ENCODE measurements at places on chromosomes 11 and 22.

GRCh38 chr11:68990995-68991780, 10.4 kb upstream of the MRGPRD start:
- no peak for DNase-seq

DNA sequence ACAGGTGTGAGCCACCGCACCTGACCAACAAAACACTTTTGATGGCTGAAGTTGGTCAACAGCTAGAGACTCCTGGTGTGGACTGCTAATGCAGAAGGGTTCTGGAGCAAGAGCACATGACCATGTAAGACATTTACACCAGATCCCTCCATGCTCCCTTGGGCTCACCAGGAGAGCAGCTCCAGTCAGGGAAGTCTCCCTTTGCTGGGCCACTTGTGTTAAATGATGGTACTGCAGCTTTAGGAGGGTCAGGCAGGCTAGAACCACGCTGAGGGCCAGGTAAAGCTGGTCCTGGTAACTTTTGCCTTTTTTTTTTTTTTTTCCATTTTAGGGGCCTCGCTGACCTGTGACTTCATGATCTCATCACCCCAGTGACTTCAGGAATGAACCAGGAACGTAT, 146.4 kb downstream of the FBXO7 start:
- no peak for DNase-seq

- no peak for DNase-seq
These were observed 120.3 kb upstream of the ZC3H12C start for GRCh38 chr11:109972939-109973338.

- DNase-seq, result no peak
These were observed 1.2 kb downstream of the DDX6 start for GRCh38 chr11:118789501-118790356.

DNA sequence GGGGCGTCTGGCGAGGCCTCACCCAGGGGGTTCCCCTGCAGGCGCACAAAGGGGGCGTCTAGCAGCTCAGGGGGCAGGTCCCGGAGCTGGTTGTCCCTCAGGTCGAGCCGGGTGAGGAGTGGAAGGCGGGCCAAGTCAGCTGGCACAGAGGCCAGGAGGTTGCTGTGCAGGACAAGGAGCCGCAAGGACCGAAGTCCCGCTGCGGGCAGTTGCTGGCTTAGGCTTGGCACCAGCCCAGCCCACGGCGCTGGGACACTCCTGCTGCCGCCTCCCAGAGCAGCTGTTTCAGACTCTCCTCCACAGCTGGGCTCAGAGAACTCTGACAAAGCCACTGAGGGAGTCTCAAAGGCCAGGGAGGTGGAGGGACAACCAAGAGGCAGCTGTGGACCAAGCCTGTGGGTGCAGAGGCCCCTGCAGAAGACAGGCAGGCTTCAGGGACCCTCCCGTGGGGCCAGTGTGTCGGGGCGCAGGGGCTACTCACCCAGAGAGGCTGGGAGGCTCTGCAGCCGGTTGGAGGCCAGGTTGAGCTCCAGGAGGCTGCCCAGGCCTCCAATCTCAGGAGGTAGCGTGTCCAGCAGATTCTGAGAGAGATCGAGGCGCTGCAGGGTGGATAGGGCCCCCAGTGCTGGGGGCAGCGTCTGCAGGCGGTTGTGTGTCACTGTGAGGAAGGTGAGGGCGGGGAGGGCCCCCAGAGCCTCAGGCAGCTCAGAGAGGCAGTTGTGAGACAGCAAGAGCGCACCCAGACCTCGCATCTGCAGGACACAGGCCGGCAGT, 2.2 kb downstream of the PIDD1 start:
- DNase-seq, result no peak

- DNase-seq, result no peak
These were observed 42.2 kb downstream of the FAT3 start for GRCh38 chr11:92266806-92267205.

DNA sequence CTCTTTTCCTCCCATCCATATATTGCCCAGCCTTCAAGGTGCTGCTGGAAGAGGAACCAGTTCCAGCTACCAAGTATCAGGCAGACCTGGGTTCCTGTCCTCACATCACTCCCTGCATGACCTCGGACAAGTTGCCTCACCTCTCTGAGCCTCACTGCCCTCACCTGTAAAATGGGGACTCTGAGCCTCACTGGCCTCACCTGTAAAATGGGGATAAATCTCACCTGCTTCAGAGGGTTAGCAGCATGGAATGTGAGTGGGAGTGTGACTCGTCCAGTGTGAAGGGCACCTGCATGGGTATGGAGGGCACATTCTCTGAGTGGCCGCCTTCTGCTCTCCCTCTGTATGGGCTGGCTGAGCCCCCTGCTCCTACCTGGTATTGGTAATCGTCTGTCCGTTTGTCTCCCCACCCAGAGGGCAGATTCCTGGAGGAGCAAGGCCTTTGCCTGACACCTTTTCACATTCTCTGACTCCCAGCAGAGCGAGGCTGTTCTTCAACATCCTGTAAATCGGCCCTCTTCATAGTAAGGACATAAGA, 3.7 kb downstream of the GRIK4 start:
- no peak for DNase-seq

GRCh38 chr11:88827018-88827676, 238.6 kb downstream of the GRM5 start:
- no peak for DNase-seq

DNA sequence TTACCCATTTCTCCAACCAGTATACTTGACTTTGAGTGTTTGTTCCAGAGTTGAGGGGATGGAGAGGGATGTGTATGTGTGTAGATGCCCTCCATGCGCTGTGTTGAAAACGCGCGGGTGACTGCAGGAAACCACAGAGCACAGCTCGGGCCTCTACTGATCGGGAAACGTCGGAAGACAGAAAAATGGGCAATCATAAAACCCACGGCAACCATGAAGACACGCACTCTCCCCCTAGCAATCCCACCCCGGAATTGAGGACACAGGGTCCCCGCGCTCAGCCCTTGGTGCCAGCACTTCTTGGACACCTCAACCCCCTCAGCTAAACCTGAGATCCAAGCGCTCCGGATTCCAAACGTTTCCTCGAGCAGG, 251 bp upstream of the UQCC3 start:
- no peak for DNase-seq

- DNase-seq, result no peak
These were observed 50.8 kb downstream of the HIPK3 start for GRCh38 chr11:33307984-33308383.

GRCh38 chr11:33687733-33688479, 12.7 kb downstream of the C11orf91 start:
- DNase-seq, result no peak

DNA sequence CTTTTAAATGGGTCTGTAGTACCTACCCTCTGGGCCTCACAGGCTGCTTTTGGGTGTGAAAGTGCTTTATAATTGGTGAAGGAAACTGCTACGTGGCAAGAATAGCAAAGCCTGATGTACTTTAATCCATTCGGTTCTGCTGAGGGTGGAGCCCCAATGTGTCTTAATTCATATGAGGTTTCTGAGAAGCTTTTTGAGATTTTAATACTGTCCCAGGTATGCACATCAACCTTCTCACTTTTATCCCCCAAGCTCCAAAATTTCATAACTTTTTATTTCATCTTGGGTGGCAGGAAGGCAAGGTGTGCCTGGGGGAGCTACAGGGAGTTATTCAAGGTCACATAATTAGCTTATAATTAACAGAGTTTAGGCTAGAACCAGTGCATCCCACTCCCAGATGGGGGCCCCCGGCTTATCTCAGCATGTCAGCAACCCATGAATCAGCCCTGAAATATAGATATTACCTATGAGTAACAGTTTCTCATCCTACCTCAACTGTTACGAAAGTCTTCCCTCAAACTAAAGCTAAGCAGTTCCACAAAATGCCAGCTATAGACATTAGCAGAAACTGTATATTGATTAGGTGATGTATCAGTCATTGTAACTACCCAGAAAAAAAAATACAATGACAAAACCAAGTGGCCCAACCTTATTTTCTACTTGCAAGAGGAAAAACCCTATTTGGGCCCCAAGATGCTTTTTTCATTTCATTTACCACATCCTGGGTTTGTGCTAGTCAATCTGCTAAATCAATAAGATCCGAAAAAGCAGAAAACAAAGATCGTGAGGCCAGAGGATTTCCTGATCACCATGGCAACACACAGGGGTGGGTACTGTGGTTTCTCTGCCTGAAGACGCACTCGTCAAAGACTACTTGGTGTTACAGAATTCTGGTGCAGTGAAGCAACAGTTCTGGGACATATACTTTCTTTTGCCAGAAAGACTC, 26.7 kb downstream of the CD44 start:
- DNase-seq, result no peak

DNA sequence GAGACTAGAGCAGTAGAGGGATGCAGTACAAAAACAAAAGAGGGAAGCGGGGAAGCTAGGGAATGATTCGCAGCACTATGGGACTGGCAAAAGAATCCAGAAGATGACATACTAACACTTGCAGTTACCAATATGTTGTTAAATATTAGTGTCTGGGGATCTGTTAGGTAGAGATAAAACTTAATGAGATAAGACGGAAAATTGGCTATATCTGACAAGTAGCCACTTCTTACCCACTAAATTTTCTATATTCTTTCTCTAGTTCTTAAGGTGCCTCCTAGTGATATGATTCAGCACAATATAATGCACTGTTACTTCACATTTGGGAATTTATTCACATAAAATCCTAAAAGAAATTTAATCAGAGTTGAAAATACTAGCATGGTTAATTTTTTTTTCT, 30.8 kb downstream of the CCDC90B start:
- DNase-seq, result no peak

DNA sequence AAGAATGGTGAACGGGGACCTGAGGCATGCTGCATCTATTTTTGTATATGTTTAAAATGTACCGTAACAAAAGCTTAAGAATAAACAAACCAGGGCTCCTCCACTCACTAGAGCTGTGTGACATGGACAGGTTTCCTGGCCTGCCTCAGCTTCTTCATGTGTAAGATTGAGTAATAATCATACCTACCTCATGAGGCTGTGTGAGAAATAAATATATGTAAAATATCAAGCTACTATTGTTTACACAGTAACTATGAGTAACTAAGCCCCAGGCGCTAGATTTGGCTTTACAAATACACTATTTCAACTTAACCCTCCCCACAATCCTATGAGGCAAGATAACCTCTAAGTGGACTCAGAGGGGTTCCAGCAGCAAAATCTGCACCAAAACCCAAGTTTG, 66.4 kb downstream of the SMCO4 start:
- DNase-seq, result no peak

GRCh38 chr11:17486646-17487045, 10.0 kb upstream of the ABCC8 start:
- no peak for DNase-seq

- DNase-seq, result no peak
These were observed 35.7 kb upstream of the LRRC10B start for GRCh38 chr11:61472868-61473267.

DNA sequence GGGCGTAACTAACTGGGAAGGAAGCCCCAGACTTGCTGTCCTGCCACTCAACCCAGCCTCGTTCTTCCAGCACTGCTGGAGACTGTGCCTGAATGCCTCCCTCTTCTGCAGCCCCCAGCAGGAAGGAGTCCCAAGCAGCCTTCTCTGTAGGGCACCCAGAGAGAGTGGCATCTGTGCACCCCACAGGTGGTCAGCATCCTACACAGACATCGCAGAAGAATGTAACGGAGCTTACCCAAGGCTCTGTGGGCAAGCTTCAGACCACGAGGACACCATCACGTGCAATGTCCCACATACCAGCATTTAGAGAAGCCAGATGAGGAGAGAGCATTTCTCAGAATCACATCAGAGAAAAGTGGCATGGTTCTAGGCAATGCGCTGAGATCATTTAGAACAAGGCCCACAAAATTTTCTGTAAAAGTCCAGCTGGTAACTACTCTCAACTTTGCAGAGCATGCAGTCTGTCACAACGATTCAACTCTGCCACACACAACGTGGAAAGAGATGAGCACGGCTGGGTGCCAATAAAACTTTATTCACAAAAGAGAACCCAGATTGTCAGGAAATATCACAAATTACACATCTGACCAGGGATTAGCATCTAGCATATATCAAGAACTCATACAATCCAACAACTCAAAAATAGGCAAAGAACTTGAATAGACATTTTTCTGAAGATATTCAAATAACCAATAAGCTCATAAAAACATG, 33.4 kb downstream of the SHANK2 start:
- no peak for DNase-seq

GRCh38 chr11:14059491-14059890, 97.0 kb downstream of the SPON1 start:
- DNase-seq, result no peak

DNA sequence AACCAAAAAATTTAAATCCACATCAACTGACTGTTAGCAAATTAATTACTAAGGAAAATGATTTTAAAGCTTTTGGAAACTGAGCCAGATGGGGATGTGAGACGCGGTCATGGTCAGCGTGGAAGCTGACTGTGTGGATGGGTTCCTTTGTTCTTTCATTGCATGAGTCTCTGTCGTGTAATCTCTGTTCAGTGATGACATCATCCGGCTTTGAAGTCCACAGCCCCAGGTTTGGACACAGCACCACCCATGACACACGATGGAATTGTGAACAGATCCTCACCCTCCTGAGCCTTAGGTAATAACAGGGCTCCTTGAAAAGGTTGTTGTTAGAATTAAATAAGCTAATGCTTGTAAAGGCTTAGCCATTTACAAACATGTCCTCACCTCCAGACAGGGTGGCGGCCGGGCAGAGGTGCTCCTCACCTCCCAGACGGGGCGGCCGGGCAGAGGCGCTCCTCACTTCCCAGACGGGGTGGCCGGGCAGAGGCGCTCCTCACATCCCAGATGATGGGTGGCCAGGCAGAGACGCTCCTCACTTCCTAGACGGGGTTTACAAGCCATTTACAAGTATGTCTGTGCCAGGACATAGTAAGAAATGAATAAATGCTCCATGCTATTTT, 677.3 kb downstream of the TBC1D22A start:
- no peak for DNase-seq

- no peak for DNase-seq
These were observed 30.0 kb upstream of the FLI1 start for GRCh38 chr11:128663824-128664223.
